Ascending aorta (tissue), 2 donors: ENCODE measurements at places on chromosomes 6 and 20. TPM values are rescaled to one million over a fixed set of nuclear protein-coding genes. Genes with fewer than 3 reads are reported as not detected.

DNA sequence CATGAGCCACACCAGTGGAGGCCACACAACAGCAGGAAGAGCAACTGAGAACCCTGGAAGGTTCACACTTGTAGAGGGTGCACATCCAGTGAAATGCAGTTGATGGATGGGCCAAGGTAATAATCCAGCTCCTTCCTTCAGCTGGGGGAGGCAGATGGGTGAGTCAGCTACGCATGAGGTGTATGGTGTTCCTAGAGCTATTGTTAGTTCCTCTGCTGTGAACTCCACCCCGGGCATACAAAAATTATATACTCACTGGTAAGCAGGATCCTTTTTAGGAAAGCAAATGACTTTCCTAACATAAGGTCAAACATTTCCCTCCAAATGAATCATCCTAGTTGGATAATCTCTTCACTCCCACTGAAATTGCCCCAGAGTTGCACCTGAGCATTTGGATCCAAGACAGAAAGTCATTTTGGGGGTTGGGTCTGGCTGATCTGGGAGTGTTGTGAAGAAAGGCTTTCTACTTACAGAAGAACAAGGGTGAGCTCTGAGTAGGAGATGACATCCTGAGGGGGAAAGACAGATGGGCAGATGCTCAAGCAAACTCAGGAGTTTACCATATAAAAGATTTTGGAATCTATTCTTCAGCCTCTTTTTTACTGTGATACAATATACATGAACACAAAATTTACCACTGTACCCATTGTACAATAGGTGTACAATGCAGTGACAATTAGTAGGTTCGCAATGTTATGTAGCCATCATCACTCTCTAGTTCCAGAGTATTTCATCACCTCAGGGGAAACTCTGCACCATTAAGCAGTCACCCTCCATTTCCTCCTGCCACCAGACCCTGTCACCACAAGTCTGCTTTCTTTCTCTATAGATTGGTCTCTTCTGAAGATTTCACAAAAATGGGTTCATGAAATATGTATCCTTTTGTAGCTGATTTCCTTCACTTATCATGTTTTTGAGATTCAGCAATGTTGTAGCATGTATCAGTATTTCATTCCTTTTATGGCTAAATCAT is 11.1 kb downstream of the HLA-F start:
- H3K4me1 ChIP-seq = no peaks in the 10 kb centered on the region
- no peaks in the 10 kb centered on the region for H3K27me3 ChIP-seq
- H3K27ac ChIP-seq = no peak overlapping the region
- no peaks in the 10 kb centered on the region for H3K36me3 ChIP-seq
- DNase-seq = no peak

Gene THEMIS
- total RNA-seq = not detected

DNA sequence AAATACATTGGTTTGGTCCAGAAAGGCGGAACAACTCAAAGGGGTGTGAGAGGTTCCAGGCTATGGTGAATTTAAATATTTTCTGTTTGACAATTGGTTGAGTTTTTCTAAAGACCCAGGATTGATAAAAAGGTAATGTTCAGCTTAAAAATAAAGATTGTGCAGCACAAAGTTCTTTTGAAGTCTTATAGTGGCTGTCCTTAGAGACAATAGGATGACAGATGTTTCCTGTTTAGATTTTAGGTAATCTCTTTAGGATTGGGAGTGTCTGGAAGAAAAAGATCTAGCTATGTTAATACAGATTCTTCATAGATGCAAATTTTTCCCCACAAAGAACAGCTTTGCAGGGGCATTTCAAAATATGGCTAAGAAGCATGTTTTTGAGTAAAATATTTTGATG is 119.7 kb downstream of the GRIK2 start:
- H3K27ac ChIP-seq = no peak overlapping the region
- no peak for DNase-seq
- no peak overlapping the region for H3K4me3 ChIP-seq
- no peaks in the 10 kb centered on the region for H3K36me3 ChIP-seq
- H3K4me1 ChIP-seq = no peaks in the 10 kb centered on the region
- no peaks in the 10 kb centered on the region for H3K27me3 ChIP-seq

DNA sequence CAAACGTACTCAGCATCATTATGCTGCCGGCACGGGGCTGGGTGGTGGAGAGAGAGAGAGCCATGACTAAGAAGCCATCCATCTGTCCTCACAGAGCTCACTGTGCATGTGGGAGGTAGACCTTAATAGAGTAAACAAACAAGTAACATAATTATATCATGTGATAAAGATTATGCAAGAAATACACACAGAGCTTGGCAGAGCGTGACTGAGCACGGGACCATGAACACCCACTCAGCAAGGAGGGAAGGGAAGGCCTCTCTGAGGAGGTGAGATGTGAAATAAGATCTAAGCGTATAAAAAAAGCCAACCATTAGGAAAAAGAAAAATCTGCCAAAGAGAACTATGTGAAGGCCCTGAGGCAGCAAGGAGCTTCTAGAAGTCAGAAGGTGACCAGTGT is 207.5 kb downstream of the PTPRT start:
- no peaks in the 10 kb centered on the region for H3K27me3 ChIP-seq
- DNase-seq = no peak
- no peaks in the 10 kb centered on the region for H3K4me1 ChIP-seq

DNA sequence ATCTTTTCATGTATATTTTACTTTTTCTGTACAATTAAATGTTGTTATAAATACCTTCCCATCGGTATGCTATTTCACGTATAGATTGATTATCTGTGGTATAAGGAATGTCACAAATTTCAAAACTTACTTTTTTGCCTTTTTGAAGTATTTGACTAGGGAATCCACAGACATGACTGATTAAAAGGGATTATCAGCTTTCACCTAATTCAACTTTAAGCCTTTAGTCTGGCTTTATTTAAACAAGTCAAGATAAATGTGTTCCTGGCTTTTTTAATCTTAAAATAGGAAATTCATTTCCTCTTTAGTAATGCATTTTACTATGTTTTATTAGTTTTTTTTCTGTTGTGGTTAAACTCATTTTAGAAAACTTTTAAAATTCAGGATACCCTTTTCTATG is 160.0 kb downstream of the MACROD2 start:
- H3K27ac ChIP-seq = no peak overlapping the region
- H3K36me3 ChIP-seq = no peaks in the 10 kb centered on the region
- H3K4me3 ChIP-seq = no peak overlapping the region
- no peak for DNase-seq
- no peaks in the 10 kb centered on the region for H3K4me1 ChIP-seq

- H3K27ac ChIP-seq = no peak overlapping the region
- no peak for DNase-seq
- no peaks in the 10 kb centered on the region for H3K27me3 ChIP-seq
- no peak overlapping the region for H3K4me3 ChIP-seq
- no peaks in the 10 kb centered on the region for H3K4me1 ChIP-seq
Observed at GRCh38 chr6:33952016-33952415, 148.2 kb upstream of the MLN start.
